Epithelial cell of umbilical artery (primary cell): ENCODE measurements at places on chromosomes 4 and X. TPM values are rescaled to one million over a fixed set of nuclear protein-coding genes. Genes with fewer than 3 reads are reported as not detected.

Gene ATP8A1
- total RNA-seq: 8.7 and 11.7 TPM in 2 replicates

Gene RNF150
- 0.46 and 0.65 TPM in 2 replicates for total RNA-seq

Gene GLRB
- total RNA-seq: 4.9 and 9.7 TPM in 2 replicates

Gene PNMA6A
- 0.65 and 1.1 TPM in 2 replicates for total RNA-seq

Gene NEK1
- 4.5 and 5.0 TPM in 2 replicates for total RNA-seq

Gene SYN1
- not detected in 2 replicates for total RNA-seq

Gene PWWP3B
- 0.15 TPM in 1 of 2 replicates, not detected in the other for total RNA-seq

Gene GYPE
- 0.30 and 0.32 TPM in 2 replicates for total RNA-seq

Gene FRAS1
- total RNA-seq: 3.9 and 9.9 TPM in 2 replicates

Gene VCX
- not detected in 2 replicates for total RNA-seq

Gene PSAPL1
- total RNA-seq: not detected in 2 replicates

Gene NEIL3
- 7.1 and 10.2 TPM in 2 replicates for total RNA-seq

Gene EDNRA
- total RNA-seq: not detected in 2 replicates

Gene CNKSR2
- total RNA-seq: under 0.01 TPM in 1 of 2 replicates, not detected in the other

Gene AADAT
- total RNA-seq: 0.76 and 1.6 TPM in 2 replicates

Gene LRCH2
- 4.2 and 5.8 TPM in 2 replicates for total RNA-seq

Gene USP17L25
- not detected in 2 replicates for total RNA-seq

Gene EVC2
- total RNA-seq: 6.8 and 11.7 TPM in 2 replicates

Gene TRIM61
- total RNA-seq: under 0.01 TPM in 1 of 2 replicates, not detected in the other

Gene TLR10
- total RNA-seq: not detected in 2 replicates

Gene SUPT20HL2
- total RNA-seq: not detected in 2 replicates

Gene C4orf36
- total RNA-seq: 0.30 and 0.32 TPM in 2 replicates

Gene CD38
- under 0.01 TPM in 1 of 2 replicates, not detected in the other for total RNA-seq

Gene P2RY8
- not detected in 2 replicates for total RNA-seq

Gene NXF3
- not detected in 2 replicates for total RNA-seq

Gene SPANXC
- not detected in 2 replicates for total RNA-seq

Gene PKD2
- 24.4 and 41.3 TPM in 2 replicates for total RNA-seq
